ENCODE measurements at places on chromosomes 6 and 20. TPM values are rescaled to one million over a fixed set of nuclear protein-coding genes. Genes with fewer than 3 reads are reported as not detected.

- no peak for DNase-seq
Measured at GRCh38 chr20:37413379-37413778, 67.4 kb downstream of the SRC start.

GRCh38 chr6:40755749-40756452 lies 168.7 kb upstream of the LRFN2 start:
- DNase-seq, result no peak

GRCh38 chr20:43969028-43969447 lies 54.4 kb downstream of the TOX2 start:
- no peak for DNase-seq

DNA sequence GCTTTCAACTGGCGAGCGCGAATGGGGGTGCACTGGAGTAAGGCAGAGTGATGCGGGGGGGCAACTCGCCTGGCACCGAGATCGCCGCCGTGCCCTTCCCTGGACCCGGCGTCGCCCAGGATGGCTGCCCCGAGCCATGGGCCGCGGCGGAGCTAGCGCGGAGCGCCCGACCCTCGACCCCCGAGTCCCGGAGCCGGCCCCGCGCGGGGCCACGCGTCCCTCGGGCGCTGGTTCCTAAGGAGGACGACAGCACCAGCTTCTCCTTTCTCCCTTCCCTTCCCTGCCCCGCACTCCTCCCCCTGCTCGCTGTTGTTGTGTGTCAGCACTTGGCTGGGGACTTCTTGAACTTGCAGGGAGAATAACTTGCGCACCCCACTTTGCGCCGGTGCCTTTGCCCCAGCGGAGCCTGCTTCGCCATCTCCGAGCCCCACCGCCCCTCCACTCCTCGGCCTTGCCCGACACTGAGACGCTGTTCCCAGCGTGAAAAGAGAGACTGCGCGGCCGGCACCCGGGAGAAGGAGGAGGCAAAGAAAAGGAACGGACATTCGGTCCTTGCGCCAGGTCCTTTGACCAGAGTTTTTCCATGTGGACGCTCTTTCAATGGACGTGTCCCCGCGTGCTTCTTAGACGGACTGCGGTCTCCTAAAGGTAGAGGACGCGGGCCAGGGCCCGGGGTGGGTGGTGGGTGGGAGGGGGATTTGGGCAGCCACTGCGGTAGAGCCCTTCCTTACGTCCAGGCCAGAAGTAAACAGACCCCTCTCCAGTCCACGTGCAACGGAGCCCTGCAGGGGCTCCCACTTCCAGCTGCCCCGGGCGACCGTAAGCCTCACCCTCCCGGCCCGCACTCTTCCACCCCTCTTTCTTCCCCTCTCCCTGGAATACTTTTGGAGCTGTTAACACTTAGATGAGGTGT lies 998 bp downstream of the BMP2 start:
- no peak for DNase-seq

DNA sequence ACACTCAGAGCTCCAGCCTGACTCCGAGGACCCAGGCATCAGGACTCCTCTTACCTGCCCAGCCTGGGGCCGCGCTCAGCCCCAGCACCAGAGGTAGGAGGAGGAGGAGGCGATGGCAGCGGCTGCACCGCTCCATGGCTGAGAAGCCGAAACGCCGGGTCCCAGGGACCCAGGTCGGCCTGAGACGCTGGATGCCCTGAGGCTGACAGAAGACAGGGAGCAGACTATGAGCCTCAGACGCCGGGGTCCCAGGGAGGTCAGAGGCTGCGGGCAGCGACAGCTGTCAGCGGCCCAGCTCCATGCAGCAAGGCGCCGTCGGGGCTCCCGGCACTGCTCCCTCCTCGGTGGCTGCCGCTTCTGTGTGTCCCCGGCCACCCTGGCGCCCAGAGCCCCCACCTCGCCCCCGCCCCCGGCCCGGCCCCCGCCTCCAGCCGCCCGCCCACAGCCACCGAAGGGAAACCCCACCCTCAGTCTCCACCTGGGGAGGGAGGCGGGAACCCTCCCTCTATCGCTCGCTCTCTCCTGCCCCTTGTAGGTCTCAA lies at the start of gene COL11A2:
TSS of gene COL11A2 (minus strand) at position 363 of the 542 bp plus-strand sequence. CDS start at position 136, 227 bp downstream.
- no peak for DNase-seq

DNA sequence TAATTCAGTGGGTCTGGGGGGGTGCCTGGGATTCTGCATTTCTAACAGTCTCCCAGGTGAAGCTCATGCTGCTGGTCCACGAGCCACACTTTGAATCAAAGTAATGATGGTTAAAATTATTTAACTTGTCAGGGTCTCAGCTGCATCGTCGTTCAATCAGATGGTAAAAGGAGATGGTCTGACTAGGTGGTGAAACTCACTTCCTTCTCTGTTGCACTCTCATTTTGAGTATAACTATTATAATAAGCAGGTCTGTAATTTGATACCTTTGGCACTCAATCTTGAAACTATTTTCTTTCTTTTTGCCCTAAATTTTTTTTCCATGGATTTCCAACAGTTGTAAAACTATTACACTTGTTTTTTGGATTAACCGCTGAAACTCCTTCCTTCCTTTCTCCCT lies 292.5 kb downstream of the FARS2 start:
- DNase-seq, result no peak

GRCh38 chr6:32954986-32955802 lies 2.3 kb upstream of the HLA-DMA start:
- peak; percentile 73 for DNase-seq

DNA sequence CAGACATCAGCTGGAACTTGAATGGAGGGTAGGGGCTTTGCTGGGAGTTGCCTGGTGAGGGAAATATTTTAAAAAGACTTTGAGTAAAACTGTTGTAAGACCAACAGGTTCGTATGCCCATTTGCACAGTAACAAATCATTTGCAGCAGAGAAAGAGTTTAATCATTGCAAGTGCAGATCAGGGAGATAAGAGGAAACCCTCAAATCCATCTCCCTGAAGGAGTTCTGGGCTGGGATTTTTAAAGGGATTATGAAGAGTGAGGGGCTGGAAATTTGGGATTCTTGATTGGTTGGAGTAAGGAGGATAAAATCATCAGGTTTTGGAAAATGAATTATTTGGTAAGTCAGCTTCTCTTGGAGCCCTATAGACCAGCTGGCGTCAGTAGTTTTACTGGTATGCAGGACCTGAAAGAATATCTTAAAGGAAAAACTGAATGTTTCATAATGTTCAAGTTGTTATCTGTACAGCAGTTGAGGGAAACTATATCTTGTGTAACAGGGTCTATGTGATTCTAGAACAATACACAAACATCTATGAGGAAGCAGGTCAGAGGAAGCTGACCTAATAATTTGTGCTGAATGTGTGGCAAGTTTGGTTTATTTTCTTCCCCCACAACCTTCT lies 295.5 kb downstream of the PLCB1 start:
- no peak for DNase-seq

DNA sequence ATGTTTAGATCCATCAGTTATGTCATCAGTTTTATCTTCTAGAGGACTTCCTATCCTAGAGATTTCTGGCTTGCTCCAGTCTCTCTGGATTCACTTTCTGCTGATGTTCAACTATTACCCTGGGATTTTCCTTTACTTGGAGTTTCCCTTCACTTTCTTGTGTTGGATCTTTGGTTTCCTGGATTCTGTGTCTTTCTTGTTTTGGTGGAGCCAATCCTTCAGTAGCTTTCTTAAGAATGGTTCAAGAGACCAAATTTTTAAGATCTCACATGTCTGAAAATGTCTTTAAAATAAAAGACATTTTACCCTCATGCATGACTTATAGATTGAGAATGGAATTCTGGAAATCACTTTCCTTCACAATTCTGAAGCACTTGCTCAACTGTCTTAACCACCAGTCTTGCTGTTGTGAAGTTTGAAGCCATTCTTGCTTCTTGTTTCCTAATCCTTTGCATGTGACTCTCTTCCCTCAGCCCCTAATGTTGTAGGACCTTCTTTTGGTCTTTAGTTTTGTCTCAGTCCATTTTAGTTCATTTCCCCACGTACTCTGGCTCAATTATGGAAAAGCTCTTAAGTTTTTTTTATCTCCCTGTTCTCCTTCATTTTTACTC lies 87.9 kb downstream of the ARID1B start:
- no peak for DNase-seq

- DNase-seq, result peak; percentile 77
Measured at GRCh38 chr6:36851149-36851614, 11.9 kb upstream of the CPNE5 start.

DNA sequence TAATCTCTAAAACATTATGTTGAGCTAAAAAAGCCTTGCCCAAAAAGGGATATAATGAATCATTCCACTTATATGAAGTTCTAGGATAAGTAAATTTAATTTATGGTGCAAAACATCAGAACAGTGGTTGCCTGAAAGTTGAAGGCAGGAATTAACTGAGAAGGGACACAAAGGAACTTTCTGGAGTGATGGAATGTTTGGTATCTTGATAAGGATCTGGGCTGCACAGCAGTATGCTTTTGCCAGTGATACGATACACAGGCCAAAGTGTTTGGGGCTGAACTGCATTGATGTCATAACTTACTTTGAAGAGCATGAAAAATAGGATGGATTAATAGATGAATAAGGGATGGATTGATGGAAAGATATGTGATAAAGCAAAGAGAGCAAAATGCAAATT lies 146.1 kb upstream of the LRFN2 start:
- no peak for DNase-seq

DNA sequence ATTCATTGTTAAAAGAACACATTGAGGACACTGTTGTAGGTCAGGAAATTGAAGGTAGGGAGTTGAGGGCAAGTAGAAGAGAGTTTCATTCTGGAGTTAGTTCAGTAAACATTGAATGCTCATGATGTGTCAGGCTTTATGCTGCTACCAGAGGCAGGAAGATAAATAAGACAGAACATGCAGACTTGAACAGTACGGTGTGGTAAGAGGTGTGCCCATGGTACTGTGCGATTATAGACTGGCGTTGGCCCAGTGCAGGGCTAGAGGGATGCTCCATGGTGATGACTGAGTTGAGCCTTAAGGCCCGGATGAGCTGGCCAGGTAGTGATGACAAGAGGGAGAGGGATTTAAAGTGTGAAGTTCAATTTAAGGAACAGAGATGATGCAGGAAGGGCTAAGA lies 50.8 kb downstream of the CARMIL1 start:
- DNase-seq, result no peak

- peak; percentile 68 for DNase-seq
Measured at GRCh38 chr20:45229264-45230056, 8.3 kb downstream of the SEMG2 start.

DNA sequence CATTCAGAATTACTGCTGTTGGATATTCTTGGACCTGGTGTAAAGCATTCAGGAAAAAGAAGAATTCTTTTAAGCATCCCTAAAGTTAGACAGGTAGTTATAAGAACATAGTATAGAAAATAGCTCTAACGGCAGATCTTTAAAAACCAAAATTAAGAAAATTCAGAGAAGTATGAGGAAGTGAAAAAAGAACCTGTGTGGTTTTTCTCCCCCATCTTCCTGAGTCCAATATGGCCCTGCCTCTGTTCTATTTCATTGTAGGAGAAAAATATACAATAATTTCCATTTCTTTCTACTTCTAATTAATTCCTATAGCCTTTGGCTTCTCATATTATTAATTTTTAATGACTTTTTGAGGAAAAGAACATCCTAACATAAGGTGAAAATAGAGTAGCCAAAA lies 47.1 kb downstream of the FHL5 start:
- DNase-seq, result no peak

GRCh38 chr20:3203315-3204123 lies 963 bp downstream of the DDRGK1 start:
- DNase-seq, result no peak

- no peak for DNase-seq
Measured at GRCh38 chr6:162706232-162706631, 21.3 kb downstream of the PRKN start.

DNA sequence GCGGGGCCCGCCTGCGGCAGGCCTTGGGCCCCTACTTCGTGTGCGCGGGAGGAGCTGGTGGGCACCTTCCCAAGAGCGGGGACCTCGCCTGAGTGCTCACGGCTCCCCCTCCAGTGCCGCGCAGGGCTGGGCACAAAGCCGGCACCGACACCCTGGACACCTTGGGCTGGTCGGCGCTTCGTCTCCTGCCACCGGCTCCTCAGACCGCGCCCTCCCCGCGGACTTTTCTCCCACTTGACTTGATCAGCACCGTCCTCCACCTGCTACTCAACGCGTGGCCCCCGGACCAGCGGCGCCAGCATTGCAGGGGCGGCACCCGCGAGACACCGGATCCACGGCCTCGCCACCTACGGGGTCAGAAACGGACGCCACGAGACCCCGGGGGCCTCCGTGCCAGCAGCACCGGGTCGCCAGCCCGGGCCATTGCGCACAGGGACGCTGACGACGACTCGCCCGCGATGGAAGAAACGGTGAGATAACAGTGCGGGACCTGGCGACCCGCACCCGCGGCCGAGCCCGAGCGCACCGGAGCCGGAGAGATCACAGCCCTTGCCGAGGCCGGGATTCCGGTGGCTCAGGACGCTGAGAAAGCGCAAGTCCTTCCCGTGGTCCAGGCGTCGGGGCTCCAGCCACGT lies 154.2 kb downstream of the DLL1 start:
- no peak for DNase-seq

DNA sequence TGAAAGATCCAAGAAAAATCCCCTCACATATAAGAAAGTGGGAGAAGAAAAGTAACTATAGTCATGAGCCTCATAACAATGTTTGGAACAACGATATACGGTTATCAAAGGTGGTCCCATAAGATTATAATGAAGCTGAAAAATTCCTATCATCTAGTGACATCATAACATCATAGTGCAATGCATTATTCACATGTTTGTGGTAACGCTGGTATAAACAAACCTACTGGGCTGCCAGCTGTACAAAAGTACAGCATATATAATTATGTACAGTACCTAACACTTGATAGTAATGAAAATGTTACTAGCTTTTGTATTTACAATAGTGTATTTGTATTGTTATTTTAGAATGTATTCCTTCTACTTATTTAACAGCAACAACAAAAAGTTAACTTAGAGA lies 240.7 kb downstream of the RNGTT start:
- DNase-seq, result no peak

DNA sequence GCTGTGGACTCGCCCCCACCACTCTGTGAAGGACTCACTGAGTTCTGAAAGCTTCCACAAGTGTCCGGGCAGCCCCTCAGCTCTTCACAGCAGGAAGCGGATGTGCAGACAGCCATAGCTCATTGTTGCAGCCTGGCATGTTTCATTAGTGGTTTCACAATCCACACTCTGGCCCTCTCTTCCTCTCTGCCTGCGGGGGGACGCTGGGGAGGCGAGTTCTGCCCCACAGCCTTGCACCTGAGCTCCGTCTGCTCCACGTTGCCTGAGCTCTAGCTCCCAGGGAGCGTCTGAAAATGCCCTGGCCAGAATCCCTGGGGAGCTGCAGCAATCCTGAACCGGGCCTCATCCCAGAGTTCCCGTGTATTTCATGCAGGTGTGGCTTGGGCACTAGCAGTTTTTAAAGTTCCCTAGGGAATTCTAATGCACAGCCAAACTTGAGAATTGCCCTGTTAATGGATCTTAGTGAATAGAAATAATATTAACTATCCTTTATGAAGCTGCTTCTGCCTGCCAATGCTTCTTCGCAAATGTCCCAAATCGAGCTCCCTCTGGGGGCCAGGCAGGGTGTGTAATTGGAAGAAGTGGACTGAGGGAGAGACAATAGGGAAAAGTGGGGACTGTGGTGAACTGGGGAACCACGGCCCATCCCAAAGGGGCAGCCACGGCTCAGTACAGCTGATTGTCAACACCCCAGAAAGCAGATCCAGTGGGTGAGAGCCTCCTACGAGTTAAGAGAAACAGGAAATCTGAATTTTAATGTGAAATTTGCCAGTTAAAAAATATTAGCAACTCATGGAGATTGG lies 51.5 kb downstream of the CTCFL start:
- no peak for DNase-seq

Gene F13A1
- total RNA-seq, result 0.03 TPM

Gene CST2
- total RNA-seq, result not detected

Gene FAXC
- total RNA-seq, result 27.7 TPM

Gene RTEL1
- 8.4 TPM for total RNA-seq

Gene RFX6
- 0.08 TPM for total RNA-seq

Gene KIAA1586
- total RNA-seq, result 10.1 TPM

Gene PXDC1
- total RNA-seq, result 53.5 TPM

Gene ERVFRD-1
- total RNA-seq, result 0.63 TPM

Gene POM121L2
- total RNA-seq, result not detected

Gene CNR1
- 1.7 TPM for total RNA-seq
